ENCODE measurements at places on chromosomes 2 and 18.
A peak's percentile ranks its signal among the peaks of the same experiment; 100 is the strongest.

- no peak for DNase-seq
Observed at GRCh38 chr2:217987391-217987790, 15.4 kb downstream of the TNS1 start.

DNA sequence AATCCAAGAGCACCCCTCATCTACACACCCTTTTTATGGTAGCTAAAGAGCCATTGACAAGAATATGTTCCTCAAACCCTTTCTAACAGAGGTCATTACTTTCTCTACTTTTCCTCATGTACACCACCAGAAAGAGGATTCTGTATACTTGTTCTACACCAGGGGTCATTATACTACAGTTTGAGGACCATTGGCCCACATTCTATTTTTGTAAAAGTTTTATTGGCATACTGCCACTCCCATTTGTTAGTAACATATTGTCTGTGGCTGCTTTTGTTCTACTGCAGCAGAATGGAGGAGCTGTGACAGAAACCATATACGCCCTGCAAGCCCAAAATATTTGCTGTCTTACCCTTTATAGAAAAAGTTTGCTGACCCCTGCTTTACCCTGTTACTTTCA lies 14.3 kb downstream of the HTR2B start:
- no peak for DNase-seq

DNA sequence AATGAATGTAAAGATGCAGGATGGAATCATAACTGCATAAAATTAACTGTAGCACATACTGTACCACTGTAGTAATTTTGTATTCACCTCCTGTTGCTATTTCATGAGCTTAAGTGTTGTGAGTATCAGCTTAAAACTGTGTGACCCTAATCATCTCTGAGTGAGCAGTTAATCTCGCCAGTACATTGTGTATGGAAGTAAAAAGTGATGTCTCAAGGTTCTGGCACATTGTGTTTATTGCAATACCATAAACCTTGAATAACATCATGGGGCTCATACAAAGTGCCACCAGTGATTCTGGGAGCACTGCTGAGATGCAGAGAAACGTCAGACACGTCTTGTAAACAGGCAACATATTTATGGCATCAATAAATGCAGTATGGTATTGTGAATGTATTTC lies 124.5 kb downstream of the PMAIP1 start:
- no peak for DNase-seq

DNA sequence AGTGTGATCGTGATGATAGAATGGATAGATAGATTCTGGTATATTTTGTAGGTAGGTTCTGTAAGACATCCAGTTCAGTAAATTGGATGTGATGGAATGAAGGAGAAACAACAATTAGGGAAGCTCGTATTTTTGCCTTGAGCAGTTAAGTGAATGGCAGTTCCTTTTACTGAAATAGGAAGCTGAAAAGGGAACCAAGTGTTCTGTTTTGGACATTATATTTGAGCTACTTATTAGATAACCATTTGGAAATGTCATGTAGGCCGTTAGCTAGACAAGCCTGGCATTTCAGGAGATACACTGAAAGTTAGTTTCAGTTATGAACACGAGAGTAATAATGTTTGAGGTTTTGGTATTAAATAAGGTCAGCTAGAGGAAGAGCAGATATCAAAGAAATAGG lies 41.5 kb downstream of the MARCHF7 start:
- no peak for DNase-seq

GRCh38 chr18:12318857-12319256 lies 10.8 kb downstream of the TUBB6 start:
- no peak for DNase-seq

- no peak for DNase-seq
Observed at GRCh38 chr2:211435331-211435730, 878.9 kb downstream of the CPS1 start.

DNA sequence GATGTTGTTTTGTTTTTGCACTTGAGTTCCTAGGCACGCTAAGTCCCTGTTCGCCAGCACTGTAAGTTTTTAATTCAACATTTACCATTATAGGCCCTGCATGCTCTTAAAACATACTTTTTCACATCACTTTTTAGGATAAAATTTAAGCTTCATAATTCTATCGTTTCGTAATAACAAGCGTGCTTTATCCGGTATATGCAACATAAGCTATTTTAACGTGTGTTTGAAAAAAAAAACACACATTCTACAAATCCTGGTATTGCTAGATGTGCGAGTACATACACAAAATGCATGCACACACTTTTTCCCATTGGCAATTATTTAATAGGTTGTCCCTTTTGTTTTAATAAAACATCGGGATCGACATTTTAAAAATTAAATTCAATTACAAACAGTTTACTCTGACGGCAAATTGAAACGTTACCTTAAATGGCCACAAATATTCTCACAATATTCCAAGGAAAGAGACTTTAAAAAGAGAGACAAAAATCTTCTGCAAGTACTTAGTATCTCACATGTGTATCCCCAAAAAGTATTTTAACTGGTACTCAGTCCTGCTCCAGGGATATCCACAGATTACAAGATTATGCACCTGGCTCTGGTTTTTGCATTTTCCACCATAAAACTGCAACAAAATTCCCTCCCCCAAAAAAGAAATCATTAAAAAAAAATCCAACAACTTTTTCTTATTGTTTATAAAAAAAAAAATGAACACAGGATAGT lies 1.0 kb upstream of the TCF4 start:
- no peak for DNase-seq

DNA sequence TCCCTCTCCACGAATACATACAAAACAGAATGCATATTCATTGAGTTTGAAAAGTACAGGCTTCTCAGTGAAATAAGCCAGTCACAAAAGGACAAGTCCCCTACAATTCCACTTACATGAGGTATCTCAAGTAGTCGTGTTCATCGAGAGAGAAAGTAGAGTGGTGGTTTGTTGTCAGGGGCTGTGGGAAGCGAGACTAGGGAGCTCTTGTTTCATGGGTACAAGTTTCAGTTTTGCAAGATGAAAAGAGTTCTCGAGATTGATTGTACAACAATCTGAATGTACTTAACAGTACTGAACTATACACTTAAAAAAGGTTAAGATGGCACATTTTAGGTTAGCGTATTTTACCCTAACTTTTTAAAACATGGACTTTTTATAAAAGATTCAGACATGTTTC lies 71.5 kb upstream of the TTC39C start:
- DNase-seq: no peak

DNA sequence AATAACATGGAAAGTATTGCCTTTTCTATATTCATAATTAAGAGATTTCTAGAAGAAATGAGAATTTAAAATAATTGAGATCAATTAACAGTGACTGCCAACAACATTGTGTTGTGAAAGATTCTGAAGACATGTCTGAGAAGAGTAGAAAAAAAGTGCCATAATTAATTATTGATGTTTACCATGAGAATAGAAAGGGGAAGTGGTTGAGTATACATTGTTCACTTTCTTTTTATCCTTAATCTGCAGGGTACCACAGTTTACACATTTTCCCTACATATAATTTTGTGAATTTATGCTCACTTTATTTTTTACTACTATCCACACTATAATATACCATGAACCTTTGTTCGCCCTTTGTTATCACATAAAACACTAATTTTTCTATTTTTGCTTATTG lies 47.1 kb upstream of the UBE2E3 start:
- no peak for DNase-seq

GRCh38 chr18:76484749-76485387 lies 10.2 kb downstream of the ZNF516 start:
- DNase-seq: no peak

DNA sequence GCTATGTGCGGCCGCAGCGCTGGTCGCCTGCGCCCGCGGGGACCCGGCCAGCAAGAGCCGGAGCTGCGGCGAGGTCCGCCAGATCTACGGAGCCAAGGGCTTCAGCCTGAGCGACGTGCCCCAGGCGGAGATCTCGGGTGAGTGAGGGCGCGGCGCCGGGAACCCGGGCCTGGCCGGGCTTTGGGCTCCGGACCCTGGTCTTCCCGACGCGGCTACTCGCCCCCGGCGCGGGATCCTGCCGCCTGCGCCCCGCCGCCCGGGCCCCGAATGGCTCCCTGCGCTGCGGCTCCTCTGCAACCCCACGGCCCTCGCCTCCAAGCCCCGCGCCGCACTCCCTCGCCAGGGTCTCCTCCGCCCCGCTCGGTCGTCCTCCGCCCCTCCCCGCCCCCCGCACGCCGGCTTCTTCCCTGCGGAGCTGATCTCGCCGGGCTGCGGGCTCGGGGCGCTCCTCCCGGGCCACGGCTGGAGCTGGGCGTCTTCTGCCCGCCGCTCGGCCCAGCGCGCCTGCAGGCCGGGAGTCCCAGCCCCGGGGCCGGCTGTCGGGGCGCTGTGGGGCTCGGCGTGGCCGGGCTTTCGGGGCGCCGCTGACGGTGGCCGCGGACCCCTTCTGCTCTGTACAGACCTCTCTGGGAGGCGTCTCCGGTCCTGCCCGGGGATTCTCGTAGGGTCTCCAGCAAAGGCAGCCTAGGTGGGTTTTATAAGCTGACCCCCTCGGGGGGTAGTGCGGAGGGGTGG lies 652 bp downstream of the GPC1 start:
- no peak for DNase-seq

DNA sequence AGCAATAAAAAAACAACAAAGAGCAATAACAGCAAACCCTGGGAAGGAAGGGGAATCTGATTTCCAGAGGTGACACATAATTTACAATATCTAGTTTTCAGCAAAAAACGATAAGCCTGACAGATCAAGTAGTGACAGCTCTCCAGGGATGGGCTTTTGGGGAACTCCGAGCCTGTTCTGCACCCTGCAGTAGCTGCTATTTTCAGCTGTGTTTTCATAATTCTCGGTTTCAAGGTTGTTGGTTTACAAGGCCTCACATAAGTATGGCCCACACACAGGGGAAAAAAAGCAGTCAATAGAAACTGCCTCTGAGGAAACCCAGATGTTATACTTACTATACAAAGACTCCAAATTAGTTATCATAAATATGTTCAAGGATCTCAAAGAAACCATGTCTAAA lies 67.7 kb upstream of the CTLA4 start:
- DNase-seq: no peak

GRCh38 chr2:15839426-15840124 lies 100.8 kb upstream of the MYCN start:
- no peak for DNase-seq

DNA sequence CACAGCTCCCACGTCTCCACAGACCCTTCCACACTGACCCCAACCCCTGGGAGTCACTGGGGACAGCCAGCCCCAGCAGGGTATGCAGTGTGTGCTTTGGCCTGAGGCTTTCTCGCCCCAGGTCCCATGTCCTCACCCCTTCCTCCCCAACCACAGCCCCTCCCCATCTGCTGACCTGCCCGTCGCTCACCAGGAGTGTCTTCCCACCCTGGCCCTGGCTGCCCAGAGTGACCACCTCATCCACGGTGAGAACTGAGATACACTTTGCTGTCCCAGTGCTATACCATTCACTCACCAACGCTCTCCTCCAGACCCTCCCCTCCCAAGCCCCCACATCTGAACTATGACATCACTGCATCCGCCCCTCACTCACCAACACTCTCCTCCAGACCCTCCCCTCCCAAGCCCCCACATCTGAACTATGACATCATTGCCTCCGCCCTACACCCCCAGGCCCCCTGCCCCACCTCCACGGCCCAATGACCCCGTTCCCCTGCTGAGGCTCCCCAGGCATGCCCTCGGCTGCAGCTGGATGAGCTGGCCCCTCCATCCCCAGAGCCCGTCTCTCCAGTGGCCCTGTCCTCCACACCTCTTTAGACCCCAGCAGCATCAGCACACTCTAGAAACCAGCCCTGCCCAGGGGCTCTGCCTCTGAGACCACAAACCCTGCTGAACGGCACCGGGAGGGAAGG lies 55.2 kb downstream of the ANKMY1 start:
- no peak for DNase-seq

DNA sequence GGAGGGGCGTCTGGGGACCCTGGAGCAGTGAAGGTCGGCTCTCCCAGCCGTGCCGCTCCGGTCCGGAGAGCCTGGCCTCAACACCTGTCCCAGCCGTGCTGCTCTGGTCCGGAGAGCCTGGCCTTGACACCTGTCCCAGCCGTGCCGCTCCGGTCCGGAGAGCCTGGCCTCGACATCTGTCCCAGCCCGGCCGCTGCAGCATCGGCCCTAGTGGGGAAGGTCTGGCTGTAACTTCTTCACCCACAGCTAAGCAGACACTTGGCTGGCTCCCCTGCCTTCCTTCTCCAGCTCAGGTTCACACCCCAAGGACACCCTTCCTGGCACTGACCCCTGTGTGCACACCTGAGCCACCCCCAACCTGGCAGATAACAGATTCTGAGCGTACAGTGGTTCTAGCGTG lies 4.6 kb downstream of the KCNG2 start:
- no peak for DNase-seq

- no peak for DNase-seq
Observed at GRCh38 chr2:17615728-17616351, 75.3 kb downstream of the VSNL1 start.

DNA sequence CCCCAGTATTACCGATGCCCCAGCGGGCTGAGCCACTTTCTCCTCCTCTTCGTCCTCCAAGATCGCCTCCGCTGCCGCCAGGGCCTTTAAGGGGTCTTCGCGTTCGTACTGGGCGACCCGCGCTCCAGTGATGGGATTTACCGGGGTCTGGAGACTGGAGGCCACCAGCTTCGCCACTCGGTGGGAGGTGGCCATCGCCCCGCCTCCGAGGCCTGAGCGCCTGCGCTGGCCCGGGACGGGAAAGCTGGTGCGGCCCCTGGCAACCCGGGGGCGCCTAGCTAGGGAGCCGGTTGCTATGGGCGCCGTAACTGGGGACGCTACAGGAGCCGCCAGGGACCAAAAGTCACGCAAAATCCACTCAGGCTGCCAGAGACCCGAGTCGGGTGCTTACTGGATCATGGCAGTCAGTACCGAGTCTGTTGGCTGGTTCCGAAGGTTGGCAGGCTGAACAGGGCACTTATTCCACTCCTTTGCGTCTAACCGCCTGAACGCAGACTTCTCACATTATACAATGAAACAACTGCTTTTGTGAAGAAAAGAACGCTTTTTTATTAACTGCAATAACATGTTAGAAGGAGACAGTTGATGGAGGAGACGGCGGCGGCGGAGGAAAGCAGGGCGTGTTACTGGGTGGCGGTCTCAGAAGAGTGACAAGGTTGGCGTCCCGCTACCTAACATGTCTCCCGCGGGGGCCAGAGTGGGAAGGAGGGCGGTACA lies at the start of gene FAM161A:
Gene FAM161A, minus strand, starts transcription at position 214 of the 717 bp plus-strand sequence. Its CDS starts 19 bp downstream, at position 195.
- DNase-seq: peak; percentile 45

- DNase-seq: no peak
Observed at GRCh38 chr2:107936433-107937359, 49.6 kb upstream of the SLC5A7 start.

- no peak for DNase-seq
Observed at GRCh38 chr2:35784777-35785176, 570.8 kb upstream of the CRIM1 start.

GRCh38 chr2:9206991-9207640 lies 504 bp downstream of the ASAP2 start:
- DNase-seq: no peak

DNA sequence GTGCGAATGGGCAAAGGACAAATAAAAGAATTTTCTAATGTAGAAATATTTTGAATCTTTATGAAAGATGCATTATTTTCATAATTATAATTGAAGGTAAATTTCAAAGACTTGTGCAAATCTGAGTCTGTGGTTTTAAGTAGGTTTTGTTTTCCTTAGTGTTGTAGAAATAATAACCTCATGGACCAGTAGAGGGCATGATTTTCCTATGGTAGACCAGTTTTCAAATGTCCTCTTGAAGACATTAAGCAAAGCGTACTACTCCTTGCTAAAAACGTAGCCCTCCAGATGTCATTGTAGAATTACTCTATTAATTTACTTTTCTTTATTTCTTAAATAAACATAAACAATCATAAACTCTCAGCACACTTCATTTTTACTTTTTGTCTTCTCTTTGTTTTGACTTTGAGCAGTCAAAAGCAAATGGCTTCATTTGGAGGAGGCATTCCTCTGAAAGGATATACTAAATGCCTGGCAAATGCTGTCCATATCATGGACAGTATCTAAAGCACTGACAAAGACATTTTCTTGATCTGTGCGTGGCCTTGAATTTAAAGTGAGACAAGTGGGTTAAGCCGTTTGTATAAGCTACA lies 85.8 kb upstream of the FAM237A start:
- DNase-seq: no peak

All from activated CD4-positive, CD25-positive, alpha-beta regulatory T cell (primary cell).